ENCODE measurements at places on chromosomes 12 and 14.

DNA sequence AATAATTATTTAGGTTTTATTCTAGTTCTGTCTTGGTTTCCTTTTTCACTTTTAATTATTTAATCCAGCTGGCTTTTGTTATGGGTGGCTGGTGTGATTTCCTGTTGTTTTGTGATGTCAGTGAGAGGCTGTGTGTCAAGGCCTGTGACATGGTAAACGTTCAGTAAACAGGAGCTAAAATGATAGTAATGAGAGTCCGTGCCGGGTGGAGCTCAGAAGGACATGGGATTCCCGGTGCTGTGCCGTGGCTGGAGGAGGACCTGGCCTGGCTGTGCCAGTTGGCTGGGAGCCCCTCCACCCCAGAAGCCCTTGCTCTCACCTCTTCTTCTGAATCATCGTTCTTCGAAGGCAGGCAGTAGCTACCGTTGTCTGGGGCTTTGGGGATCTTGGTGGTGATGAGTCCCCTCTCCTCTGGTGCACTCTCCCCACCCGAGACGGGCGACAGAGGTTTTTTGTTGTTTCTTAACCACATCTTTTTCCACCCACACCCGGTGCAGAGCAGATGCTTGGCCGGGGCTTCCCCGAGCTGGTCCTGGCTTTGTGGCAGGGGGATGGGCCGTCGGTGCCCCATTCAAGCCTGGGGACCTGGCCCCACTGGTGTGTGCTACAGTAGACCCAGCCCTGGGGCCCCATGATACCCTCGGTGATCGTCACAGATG, 29.1 kb downstream of the SH2B3 start:
- DNase-seq: peak; percentile 58

- no peak for DNase-seq
These were observed 42.8 kb upstream of the WNK1 start for GRCh38 chr12:709455-710020.

DNA sequence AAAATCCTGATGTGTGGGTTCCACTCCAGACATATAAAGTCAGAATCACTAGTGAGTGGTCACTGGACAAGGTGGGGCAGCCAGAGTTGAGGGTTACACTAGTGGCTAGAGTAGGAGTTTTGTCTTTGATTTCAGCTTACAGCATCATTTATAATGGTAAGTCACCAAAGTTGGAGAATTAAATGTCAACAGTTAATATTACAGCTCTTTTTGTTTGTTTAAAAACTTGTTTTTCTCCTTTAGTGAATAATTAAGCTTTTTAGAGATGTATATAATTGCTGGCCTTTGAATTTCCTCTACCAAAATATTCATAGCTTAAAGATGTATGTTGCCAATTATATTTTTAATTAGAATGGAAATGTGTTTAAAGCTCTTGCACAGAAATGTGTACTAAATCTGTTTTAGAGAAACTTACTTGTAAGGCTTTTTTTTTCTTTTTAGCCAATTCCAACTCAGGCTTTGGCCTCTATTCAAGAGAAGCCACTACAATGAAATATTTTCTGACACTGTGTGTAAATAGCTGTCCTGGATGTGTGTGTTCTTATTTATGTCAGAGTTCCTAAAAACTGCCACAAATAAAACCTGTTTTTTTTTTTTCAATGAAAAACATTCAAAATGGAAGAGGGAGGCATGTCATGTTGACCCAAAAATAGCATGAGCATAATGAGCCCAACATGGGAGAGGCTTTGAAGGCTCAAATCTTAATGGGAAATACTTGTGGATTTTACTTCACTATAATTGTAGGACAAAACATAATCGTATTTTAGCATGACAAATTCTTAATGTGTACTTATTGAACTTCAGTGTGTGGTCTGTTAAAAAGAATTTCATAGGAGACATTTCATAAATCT, 92.2 kb downstream of the TBC1D30 start:
- no peak for DNase-seq

DNA sequence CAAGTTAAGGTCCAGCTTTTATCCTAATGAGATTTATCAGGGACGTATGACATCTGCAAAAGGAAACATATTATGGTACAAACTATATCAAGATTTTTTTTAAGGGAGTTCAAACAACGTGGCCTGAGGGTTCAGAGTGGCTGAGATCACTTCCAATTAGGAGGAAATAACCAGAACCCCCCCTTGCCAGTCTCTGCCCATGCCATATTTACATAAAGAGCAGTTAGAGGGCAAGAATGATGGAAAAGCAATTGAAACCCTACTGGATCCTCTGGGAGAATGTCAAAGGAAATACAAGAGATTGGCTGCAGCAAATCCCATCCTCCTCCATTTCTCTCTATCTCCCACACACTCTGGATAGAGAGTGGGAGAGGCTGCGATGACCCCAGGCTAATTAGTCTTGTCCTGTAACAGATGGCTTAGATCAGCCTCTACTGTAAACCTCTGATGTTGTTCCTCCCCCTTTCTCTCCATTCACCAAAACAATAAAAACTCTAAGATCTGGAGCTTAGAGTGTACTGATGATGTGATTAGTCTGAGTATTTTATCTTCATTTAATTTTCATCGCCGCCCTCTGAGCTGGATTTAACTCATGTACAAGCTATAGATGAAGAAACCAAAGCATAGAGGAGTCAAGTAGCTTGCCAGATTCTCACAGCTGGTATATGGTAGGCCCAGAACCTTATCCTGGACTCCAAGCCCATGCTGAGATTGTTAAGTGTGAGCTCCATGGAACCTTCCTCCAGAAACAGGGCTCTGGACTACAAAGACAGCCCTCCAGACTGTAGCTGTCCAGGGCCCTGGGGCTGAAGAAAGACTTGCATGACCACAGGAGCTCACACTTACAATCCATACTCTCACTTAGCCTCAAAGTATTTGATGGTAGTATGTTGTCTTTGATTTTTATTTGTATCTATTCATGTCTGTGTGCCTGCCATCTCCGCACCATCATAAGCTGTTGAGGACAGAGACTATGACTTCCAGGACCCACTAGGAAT, 54.1 kb upstream of the GNG2 start:
- no peak for DNase-seq

GRCh38 chr12:59282999-59283398, 312.8 kb upstream of the SLC16A7 start:
- DNase-seq: no peak

GRCh38 chr12:29769162-29769858, 14.4 kb downstream of the TMTC1 start:
- no peak for DNase-seq

- peak; percentile 39 for DNase-seq
These were observed 244.3 kb upstream of the NOVA1 start for GRCh38 chr14:26841920-26842741.

DNA sequence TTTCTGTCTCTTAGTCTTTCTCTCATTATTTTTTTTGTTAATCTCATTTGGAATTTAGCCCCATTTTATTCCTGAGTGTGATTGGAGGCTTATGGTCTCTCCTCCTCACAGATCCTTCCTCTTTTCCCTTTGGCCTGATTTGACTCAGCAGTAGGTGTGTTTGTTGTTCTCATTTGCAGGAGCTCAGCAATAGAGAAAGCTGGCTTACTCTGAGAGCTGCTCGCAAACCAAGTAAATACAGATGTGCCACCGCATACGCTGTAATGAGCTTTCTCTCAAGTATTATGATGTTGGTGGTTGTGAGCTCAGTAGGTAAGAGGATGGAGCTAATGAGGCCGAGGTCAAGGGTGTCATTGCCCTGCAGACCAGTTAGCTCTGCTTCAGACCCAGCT, 206.5 kb downstream of the ETV6 start:
- DNase-seq: no peak

GRCh38 chr12:105455261-105455660, 124.8 kb downstream of the C12orf75 start:
- no peak for DNase-seq

DNA sequence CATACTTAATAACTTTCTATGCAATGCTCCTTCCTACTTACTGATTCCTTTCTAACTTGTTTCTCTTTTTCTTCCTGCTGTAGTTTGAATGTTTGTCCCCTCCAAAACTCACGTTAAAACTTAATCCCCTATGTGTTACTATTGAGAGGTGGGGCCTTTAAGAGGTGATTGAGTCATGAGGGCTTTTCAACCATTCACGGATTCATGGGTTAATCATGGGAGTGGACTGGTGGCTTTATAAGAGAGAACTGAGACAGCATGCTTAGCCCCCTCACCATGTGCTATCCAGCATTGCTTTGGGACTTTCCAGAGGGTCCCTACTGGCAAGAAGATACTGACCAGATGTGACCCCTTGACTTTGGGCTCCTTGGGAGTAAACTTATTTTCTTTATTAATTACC, 66.0 kb upstream of the TRIM9 start:
- DNase-seq: no peak

DNA sequence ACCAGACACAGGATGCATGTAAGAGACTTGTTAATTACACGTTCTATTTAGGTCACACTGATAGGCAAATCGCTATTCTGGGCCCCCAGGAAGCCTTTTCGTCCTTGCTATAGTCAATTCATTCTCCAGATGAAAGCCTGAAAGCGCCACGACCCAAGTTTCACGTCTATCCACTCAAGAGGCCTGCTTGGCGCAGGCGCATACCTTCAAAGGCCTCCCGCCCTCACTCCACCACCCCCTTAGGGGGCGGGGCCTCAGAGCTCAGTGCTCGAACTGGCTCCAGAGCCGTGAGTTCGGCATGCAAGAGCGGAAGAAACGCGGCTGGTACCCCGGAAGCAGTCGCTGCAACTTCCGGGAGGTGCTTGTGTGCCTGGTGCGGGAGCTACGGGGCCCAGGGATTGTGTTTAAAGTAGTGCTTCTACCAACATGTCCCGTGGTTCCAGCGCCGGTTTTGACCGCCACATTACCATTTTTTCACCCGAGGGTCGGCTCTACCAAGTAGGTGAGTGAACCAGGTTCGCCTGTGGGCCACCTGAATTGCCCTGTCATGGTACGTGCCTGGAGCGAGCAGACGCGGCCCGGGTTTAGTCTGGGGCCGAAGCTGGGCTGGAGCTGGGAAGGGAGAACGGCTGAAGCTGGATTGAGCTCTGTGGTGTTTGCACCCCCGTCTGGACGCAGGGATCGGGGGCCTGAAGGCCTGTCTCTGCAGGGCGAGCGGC, at the start of gene PSMA6:
TSS of gene PSMA6 (plus strand) at position 332 of the 719 bp plus-strand sequence. CDS start at position 427, 95 bp downstream.
- DNase-seq: peak; percentile 99

- DNase-seq: no peak
These were observed 43.9 kb downstream of the IL31 start for GRCh38 chr12:122130150-122130549.

DNA sequence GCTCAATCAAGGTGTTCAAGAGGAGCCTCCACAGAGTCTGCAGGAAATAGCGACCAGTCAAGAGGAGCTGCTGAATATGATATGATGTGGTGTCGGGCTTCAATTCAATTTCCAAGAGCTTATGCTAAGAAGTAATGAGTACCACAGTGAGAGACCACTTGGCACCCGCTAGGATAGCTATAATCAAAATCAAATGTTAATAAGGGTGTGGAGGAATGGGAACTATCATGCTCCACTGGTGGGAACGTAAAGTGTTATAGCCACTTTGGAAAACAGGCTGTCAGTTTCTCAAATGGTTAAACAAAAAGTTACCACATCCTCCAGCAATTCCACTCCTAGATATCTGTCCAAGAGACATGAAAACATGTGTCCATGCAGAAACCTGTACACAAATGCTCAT, 6.7 kb downstream of the POLR3B start:
- no peak for DNase-seq

GRCh38 chr12:5466521-5466960, 34.6 kb downstream of the NTF3 start:
- DNase-seq: no peak

GRCh38 chr12:18135086-18135485, 45.1 kb upstream of the RERGL start:
- no peak for DNase-seq

GRCh38 chr14:64725879-64726584, 21.8 kb downstream of the PLEKHG3 start:
- no peak for DNase-seq

- DNase-seq: no peak
These were observed at the start of gene ART4 for GRCh38 chr12:14843425-14843887. Gene ART4 (minus strand): TSS chr12:14843526. CDS start chr12:14843113, 413 bp downstream.

- no peak for DNase-seq
These were observed 1.6 kb downstream of the CEBPE start for GRCh38 chr14:23117371-23118020.

DNA sequence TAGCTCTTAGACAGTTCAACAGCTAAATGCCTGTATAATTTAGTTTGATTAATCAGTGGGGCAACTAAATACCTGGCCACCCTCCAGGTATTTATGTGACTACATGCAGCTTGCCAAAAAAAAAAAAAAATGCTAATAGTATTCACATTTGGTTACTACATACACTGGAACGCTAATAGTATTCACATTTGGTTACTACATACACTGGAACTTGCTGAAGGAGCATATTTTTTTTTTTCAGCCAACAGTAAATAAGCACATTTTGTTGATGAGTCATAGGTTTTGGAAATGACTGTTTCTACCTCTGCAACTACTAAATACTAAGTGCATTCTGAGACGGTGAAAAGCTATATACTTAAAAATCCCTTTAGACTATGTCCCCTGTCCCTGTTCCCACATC, 1172.3 kb downstream of the LRFN5 start:
- no peak for DNase-seq

GRCh38 chr12:124553862-124554428, 13.5 kb downstream of the NCOR2 start:
- no peak for DNase-seq

DNA sequence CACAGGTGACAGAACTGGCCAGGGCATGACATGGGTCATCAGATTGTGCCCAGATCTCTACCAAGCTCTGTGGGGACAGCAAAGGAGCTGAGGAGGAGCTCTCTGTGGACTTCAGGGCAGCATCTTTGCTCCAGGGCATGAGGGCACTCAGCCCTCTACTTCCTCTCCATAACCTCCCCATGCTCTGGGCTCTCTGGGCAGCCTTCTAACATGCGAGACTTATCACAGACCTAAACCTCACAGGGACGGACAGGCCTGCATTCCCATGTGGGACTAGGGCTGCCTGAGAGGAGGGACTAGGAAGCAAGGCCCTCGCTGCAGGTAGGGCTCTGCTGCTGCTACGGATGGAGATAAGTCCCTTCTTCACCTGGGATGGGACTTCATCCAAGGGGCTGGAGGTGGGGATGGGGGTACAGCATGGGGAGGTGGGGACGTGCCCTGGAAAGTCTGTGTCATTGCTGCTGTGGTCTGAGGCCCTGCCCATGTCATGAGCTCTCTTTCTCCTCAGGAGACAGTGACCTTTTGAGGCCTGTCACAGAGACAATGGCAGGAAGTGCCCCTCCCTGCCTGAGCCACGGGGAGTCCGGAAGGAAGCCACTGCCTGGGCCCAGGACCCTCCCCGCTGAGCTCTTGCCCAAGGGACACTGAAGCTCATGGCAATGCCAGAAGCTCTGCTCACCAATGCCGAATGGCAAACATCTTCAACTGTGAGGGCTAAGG, 44.1 kb downstream of the PITPNM2 start:
- peak; percentile 51 for DNase-seq

- no peak for DNase-seq
These were observed 12.4 kb upstream of the ACOT1 start for GRCh38 chr14:73524493-73524892.

GRCh38 chr12:69108037-69108436, 131.3 kb upstream of the CPSF6 start:
- no peak for DNase-seq
